ENCODE measurements at places on chromosomes 2 and 18. TPM values are rescaled to one million over a fixed set of nuclear protein-coding genes. Genes with fewer than 3 reads are reported as not detected.

Gene ST6GAL2
- total RNA-seq: 0.72 TPM

Gene SERPINB11
- not detected for total RNA-seq

Gene SALL3
- 1.2 TPM for total RNA-seq

Gene FBLN7
- 0.34 TPM for total RNA-seq

Gene SATB2
- 1.1 TPM for total RNA-seq

Gene TOGARAM2
- total RNA-seq: 33.0 TPM

- no peaks in the 10 kb centered on the region for H3K36me3 ChIP-seq
- DNase-seq: no peak
- H3K27me3 ChIP-seq: peaks cover 12% of the 10 kb centered on the region
- H3K27ac ChIP-seq: no peak overlapping the region
- peaks cover 22% of the 10 kb centered on the region for H3K4me1 ChIP-seq
- peak overlapping the region; percentile 61 for H3K4me3 ChIP-seq
Observed at GRCh38 chr2:73282924-73283544, 1.2 kb downstream of the FBXO41 start.

- H3K4me3 ChIP-seq: no peak overlapping the region
- no peaks in the 10 kb centered on the region for H3K27me3 ChIP-seq
- no peak for DNase-seq
- H3K4me1 ChIP-seq: no peaks in the 10 kb centered on the region
- H3K27ac ChIP-seq: no peak overlapping the region
- H3K36me3 ChIP-seq: no peaks in the 10 kb centered on the region
Observed at GRCh38 chr2:106362789-106363188, 105.4 kb downstream of the RGPD3 start.

DNA sequence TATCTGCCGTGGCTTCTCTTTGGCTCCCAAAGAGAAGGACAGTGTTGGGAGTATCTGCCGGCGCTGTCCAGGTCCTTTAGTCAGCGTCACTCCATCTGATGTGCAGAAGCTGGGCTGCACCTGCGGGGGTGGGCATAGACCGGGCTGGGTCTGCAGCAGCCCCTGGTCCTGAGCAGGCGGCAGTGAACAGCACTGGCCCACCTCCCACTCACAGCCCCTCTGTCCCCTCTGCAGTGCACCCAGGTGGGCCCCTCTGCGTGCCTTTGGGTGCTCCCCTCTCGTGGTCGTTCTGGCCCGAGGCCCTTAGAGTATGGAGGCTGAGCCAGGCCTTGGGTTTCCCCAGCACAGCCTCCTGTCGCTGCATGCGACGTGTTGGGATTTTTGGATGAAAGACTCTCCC, 95.7 kb downstream of the USP40 start:
- peak overlapping the region; percentile 59 for H3K27ac ChIP-seq
- H3K27me3 ChIP-seq: no peaks in the 10 kb centered on the region
- no peak overlapping the region for H3K4me3 ChIP-seq
- peaks cover 72% of the 10 kb centered on the region for H3K36me3 ChIP-seq
- peaks cover 24% of the 10 kb centered on the region for H3K4me1 ChIP-seq
- no peak for DNase-seq

DNA sequence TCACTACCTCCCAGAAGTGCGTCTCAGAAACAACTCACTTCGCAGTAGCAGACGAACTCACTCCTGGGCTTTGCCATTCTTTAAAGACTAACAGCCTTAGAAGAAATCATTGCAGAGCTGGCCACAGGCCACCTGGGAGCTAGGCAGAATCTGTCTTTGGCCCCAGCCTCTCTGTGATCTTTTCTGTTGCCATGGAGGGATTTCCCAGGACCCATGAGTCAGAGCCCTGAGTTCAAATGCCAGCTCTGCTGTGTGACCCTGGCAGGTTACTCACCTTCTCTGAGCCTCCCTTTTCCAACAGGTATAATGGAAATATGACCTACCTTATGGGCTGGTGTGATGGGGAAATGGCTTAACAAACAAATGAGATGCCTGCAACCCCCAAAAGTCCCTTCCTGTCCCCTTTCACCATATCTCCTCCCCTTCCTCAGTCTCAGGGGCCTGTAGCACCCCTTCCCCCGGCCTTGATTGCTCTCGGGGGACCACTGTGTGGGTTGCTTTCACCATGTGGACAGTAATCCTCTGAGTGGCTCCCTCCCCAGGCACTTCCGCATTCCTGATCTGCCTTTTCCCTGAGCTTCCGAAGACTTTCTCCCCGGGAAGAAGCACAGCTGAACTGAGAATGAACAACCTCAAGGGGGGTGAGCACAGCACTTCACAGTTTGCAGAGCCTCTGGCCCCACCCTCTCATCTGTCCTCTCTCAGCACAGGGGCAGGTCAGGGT, 34.0 kb upstream of the SLC66A3 start:
- no peak for DNase-seq
- H3K4me3 ChIP-seq: no peak overlapping the region
- no peaks in the 10 kb centered on the region for H3K4me1 ChIP-seq
- no peaks in the 10 kb centered on the region for H3K36me3 ChIP-seq

DNA sequence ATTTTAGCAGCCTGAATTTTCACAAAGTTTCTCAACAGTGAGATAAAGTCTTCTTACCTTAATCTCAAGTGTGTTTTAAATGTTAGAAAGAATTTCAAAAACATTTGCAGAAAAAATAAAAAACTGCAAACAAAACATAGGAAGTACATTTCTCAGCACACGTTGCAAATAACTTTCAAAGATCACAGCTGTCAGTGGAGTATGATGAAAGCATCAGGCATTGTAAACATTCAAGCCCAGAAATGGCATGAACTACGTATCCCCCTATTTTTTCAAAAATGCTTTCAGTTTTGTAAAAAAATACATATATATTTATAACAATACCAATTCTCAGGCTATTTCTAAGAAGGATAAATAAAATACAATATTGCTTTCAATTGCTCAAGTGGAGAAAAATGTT, 320.6 kb upstream of the TFPI start:
- no peaks in the 10 kb centered on the region for H3K27me3 ChIP-seq
- H3K27ac ChIP-seq: no peak overlapping the region
- H3K4me1 ChIP-seq: no peaks in the 10 kb centered on the region
- H3K36me3 ChIP-seq: no peaks in the 10 kb centered on the region
- DNase-seq: no peak

DNA sequence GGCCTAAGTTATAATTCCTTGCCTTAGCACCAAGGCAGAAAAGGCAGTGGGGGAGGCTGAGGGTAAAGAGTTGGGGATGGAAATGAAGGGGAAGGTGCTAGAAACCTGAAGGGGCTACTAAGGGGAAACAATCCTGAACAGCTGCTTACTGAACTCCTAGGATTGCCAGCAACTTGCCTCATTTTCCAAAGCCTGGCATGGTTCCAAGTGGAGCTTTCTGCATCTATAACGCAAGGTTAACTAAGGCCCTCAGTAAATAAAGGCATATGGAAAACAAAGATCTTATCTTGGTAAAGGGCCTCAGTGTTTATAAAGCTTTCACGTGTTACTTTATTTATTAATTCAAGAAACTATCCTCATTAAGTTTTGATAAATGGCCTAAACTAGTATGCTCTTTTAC, 10.9 kb downstream of the MEP1B start:
- DNase-seq: no peak
- no peak overlapping the region for H3K4me3 ChIP-seq
- no peak overlapping the region for H3K27ac ChIP-seq
- no peaks in the 10 kb centered on the region for H3K36me3 ChIP-seq
- no peaks in the 10 kb centered on the region for H3K27me3 ChIP-seq
- no peaks in the 10 kb centered on the region for H3K4me1 ChIP-seq

GRCh38 chr2:182858671-182859070, 7.8 kb downstream of the FRZB start:
- no peaks in the 10 kb centered on the region for H3K36me3 ChIP-seq
- H3K4me1 ChIP-seq: no peaks in the 10 kb centered on the region
- no peak for DNase-seq
- no peak overlapping the region for H3K4me3 ChIP-seq
- H3K27ac ChIP-seq: no peak overlapping the region
- no peaks in the 10 kb centered on the region for H3K27me3 ChIP-seq

DNA sequence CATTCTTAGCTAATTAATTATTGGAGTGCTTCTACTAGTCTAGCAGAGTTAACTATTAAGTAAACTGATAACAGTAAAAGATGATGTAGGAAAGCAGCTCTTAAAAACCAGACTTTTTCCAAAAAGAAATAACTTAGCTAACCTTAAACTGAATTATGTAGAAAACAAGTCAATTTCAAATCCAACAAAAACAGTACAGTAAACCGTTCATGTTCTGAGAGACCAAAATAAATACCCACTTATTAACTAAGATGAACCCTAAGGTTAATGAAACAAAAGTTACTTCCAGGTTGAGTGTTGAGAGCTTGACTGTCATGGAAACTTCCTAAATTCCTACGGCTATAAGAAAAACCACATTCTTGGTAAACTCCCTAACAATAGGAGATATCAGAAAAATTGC, 181.2 kb downstream of the PPP1R1C start:
- no peak overlapping the region for H3K27ac ChIP-seq
- no peaks in the 10 kb centered on the region for H3K4me1 ChIP-seq
- no peak overlapping the region for H3K4me3 ChIP-seq

DNA sequence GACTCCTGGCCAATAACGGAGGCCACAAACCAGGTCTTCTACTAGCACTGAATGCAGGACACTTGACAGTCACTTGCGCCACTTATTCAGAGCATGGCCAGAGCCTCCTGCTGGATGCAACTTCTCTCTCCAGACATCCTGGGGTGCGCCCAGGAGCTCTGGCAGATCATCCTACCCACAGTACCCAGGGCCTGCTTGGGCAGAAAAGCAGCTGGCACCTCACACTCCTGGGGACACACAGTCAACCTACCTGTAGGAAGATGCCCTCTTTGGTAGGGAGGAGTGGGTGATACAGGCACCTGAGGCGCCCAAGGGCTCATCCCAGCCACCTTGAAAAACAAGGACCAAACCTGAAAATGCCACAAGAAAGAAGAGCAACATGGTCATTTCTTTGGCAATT, 13.3 kb downstream of the GALNT14 start:
- no peak overlapping the region for H3K27ac ChIP-seq
- DNase-seq: no peak
- H3K4me1 ChIP-seq: no peaks in the 10 kb centered on the region

- no peaks in the 10 kb centered on the region for H3K27me3 ChIP-seq
- peaks cover under 1% of the 10 kb centered on the region for H3K36me3 ChIP-seq
- no peak for DNase-seq
Observed at GRCh38 chr2:36511858-36512603, 85.9 kb downstream of the FEZ2 start.

GRCh38 chr2:205495819-205496218, 186.5 kb upstream of the NRP2 start:
- H3K36me3 ChIP-seq: peaks cover 7% of the 10 kb centered on the region
- H3K4me3 ChIP-seq: no peak overlapping the region
- no peak overlapping the region for H3K27ac ChIP-seq
- DNase-seq: no peak

GRCh38 chr18:61582202-61582710, 249.0 kb downstream of the CDH20 start:
- H3K4me1 ChIP-seq: no peaks in the 10 kb centered on the region
- no peaks in the 10 kb centered on the region for H3K27me3 ChIP-seq
- H3K27ac ChIP-seq: peak overlapping the region; percentile 62
- H3K36me3 ChIP-seq: no peaks in the 10 kb centered on the region
- DNase-seq: peak; percentile 59

DNA sequence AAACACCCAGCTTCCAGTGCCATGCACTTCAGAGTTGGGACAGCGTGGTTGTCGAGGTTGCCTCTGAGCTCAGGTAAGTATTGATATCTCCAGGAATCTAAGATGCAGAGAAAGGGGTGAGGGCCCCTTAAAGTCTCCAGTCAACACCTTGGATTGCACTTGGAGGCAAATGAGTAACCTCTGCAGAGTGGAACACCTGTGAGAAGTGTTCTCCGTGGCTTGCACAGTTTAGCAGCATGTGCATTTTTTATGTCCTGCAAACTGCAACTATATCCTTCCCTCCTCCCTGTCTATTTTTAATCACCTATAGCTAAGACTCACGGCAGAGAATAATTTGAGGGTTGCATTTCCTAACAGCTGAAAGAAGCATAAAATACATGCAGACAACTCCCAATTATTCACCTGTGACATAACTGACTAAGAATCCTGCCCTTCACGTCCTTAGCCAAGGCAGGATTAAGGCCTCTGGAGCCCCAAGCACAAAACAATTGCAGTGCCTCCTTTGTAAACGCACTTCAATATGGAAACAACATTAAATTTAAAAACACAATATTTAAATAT, 1.6 kb upstream of the ZNF385B start:
- no peak for DNase-seq
- H3K36me3 ChIP-seq: no peaks in the 10 kb centered on the region
- peaks cover 86% of the 10 kb centered on the region for H3K27me3 ChIP-seq
- H3K27ac ChIP-seq: no peak overlapping the region

DNA sequence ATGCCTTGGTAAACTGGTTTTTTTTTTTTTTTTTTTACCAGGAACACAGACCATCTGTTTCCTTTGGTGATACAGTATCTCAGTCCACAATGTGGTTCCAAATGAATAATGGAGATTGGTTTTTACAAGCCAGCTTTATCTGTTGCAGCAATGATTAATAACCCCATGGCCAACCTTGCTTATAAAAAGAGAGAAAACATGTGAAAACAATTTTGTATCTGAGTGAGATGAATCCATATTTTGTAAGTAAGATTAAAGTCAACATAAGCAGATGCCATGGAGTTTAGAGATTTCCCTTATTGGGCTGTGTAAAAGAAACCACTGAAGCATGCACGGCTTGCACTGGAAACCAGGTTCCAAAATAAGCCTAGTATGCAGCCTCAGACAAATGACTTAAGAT, 108.6 kb upstream of the CNTNAP5 start:
- H3K4me1 ChIP-seq: no peaks in the 10 kb centered on the region
- no peak for DNase-seq
- no peaks in the 10 kb centered on the region for H3K36me3 ChIP-seq
- H3K27me3 ChIP-seq: no peaks in the 10 kb centered on the region
- no peak overlapping the region for H3K27ac ChIP-seq

DNA sequence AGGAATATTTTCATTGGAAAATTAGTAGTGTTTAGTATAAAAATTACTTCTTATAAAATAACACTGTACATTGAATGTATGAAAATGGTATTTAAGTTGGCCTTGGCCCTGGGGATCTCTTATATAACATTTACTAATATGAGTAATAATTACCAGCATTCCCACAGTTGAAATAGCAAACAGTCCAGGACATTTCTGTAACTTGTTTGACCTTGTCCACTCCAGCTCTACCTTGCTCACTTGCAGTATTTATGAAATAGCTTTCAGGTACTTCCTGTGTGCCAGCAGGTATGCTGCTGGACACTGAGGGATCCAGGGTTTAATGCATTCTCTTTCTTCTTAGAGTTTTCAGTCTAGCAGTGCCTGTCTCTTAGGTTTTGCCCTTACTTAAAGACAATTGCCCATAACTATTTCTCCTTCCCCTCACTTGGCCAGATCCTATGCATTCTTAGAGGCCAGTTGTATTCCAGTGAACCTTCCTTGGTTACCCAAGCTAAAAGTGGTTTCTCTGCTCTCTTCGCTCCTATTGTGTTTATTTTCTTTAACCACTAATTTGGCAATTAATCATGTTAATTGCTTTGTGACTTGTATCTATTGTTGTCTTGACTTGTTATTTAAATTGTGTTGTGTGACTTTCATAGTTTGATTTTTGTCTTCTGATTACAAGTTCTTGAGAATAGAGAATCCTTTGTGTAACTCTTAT, 25.9 kb downstream of the BABAM2 start:
- H3K4me1 ChIP-seq: peaks cover 36% of the 10 kb centered on the region
- peak overlapping the region; percentile 61 for H3K27ac ChIP-seq
- DNase-seq: no peak
- no peak overlapping the region for H3K4me3 ChIP-seq
- H3K27me3 ChIP-seq: no peaks in the 10 kb centered on the region
